Activated CD4-positive, alpha-beta memory T cell treated with anti-CD3 and anti-CD28 coated beads for 36 hours (primary cell): ENCODE measurements at places on chromosomes 2 and 18. TPM values are rescaled to one million over a fixed set of nuclear protein-coding genes. Genes with fewer than 3 reads are reported as not detected.

GAL3ST2 gene
- total RNA-seq = 0.93 TPM

AAK1 gene
- total RNA-seq = 95.2 TPM

KANSL1L gene
- 4.6 TPM for total RNA-seq

RRM2 gene
- 528 TPM for total RNA-seq

PKP4 gene
- 41.4 TPM for total RNA-seq

LTBP1 gene
- 0.27 TPM for total RNA-seq

REG3A gene
- not detected for total RNA-seq

HTR2B gene
- total RNA-seq = not detected

ATG16L1 gene
- 27.0 TPM for total RNA-seq

CXCR2 gene
- not detected for total RNA-seq

RNF149 gene
- 46.9 TPM for total RNA-seq

DOK6 gene
- total RNA-seq = not detected

GMCL1 gene
- total RNA-seq = 20.6 TPM

PAX8 gene
- 2.6 TPM for total RNA-seq

TEX51 gene
- not detected for total RNA-seq

EMX1 gene
- not detected for total RNA-seq

MPP4 gene
- not detected for total RNA-seq

GCG gene
- not detected for total RNA-seq

TMEM37 gene
- not detected for total RNA-seq

TRIM43 gene
- not detected for total RNA-seq

COL6A3 gene
- 29.7 TPM for total RNA-seq

DNAJC5G gene
- not detected for total RNA-seq

FN1 gene
- 0.50 TPM for total RNA-seq

PLEKHB2 gene
- 52.2 TPM for total RNA-seq

YES1 gene
- 17.0 TPM for total RNA-seq

MC5R gene
- not detected for total RNA-seq

MEP1B gene
- 0.10 TPM for total RNA-seq

CLEC4F gene
- total RNA-seq = not detected

OTOF gene
- total RNA-seq = 1.6 TPM

PROKR1 gene
- total RNA-seq = not detected

MGAT5 gene
- 38.3 TPM for total RNA-seq

ATIC gene
- 261 TPM for total RNA-seq

MROH2A gene
- not detected for total RNA-seq

COLEC11 gene
- 0.31 TPM for total RNA-seq

OSR1 gene
- not detected for total RNA-seq

TSPYL6 gene
- total RNA-seq = not detected

SCN7A gene
- not detected for total RNA-seq

C2orf78 gene
- not detected for total RNA-seq

FTCDNL1 gene
- total RNA-seq = 2.9 TPM

TMEM178A gene
- total RNA-seq = 0.48 TPM

FARP2 gene
- 25.1 TPM for total RNA-seq

GTF2A1L gene
- not detected for total RNA-seq

RPRM gene
- total RNA-seq = not detected

PPP1R1C gene
- not detected for total RNA-seq

SH2D6 gene
- 1.4 TPM for total RNA-seq

PREB gene
- 64.7 TPM for total RNA-seq

EDAR gene
- total RNA-seq = 0.31 TPM

RAB17 gene
- not detected for total RNA-seq

KHK gene
- total RNA-seq = 13.3 TPM

TDRD15 gene
- 0.02 TPM for total RNA-seq

RSAD2 gene
- total RNA-seq = 8.6 TPM

EN1 gene
- not detected for total RNA-seq

LYG2 gene
- not detected for total RNA-seq

RAMP1 gene
- total RNA-seq = 0.97 TPM

KIF1A gene
- 3.3 TPM for total RNA-seq

RHOB gene
- 33.6 TPM for total RNA-seq

SPRED2 gene
- 8.9 TPM for total RNA-seq

UGT1A3 gene
- total RNA-seq = not detected

FBXO36 gene
- total RNA-seq = 1.5 TPM

CNTNAP5 gene
- not detected for total RNA-seq
